ENCODE measurements at places on chromosomes 6 and 20. TPM values are rescaled to one million over a fixed set of nuclear protein-coding genes. Genes with fewer than 3 reads are reported as not detected.

The SYCP2 gene
- 4.3 TPM for total RNA-seq

The SRPK1 gene
- total RNA-seq: 40.1 TPM

The PTCRA gene
- total RNA-seq: not detected

The COL9A1 gene
- total RNA-seq: not detected

The CLVS2 gene
- not detected for total RNA-seq

DNA sequence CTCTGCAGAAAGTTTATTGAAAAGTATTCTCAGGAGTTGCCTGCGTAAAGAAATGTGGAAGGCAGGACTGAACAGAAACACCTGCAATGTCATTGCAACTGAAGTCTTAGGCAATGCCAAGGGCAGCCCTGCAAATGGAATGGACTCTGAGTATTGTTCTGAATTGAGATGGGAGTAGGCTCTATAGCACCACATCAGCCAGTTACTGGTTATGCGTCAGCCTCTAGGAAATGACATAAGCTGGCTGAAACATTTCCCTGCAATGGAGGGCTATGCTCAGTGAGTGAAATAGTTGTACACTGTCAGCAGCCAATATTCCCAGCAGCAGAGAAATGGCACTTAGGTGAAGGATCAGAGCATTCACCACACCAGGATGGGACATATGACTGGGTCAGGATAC lies 13.8 kb upstream of the GJE1 start:
- no peak overlapping the region for H3K4me3 ChIP-seq
- DNase-seq: no peak
- H3K4me1 ChIP-seq: no peaks in the 10 kb centered on the region

DNA sequence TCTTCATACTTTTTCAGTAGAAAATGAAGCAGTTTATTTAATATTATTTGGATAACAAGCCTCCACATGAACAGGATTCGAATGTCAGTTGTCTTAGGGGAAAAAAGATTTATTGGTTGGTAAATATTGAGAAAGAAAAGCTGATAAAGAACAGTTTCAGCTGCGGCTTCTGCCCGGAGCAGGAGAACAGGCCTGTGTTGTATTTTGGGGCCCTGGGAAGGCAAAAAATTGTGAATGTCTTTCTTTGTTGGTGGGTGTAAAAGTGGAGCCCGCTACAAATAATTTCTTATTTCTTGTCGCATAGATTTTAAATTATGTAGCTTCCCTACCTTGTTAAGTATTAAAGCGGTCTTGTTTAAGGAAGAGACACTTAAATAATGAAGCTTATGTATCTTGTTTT lies 90.5 kb upstream of the PAX1 start:
- no peaks in the 10 kb centered on the region for H3K27me3 ChIP-seq
- H3K36me3 ChIP-seq: no peaks in the 10 kb centered on the region
- no peak overlapping the region for H3K27ac ChIP-seq
- no peaks in the 10 kb centered on the region for H3K4me1 ChIP-seq

- H3K27ac ChIP-seq: no peak overlapping the region
- H3K4me1 ChIP-seq: no peaks in the 10 kb centered on the region
- no peaks in the 10 kb centered on the region for H3K27me3 ChIP-seq
- no peak overlapping the region for H3K4me3 ChIP-seq
Observed at GRCh38 chr6:107936162-107936909, 21.7 kb downstream of the SEC63 start.

- H3K27ac ChIP-seq: no peak overlapping the region
- no peaks in the 10 kb centered on the region for H3K4me1 ChIP-seq
- no peaks in the 10 kb centered on the region for H3K36me3 ChIP-seq
- peaks cover 3% of the 10 kb centered on the region for H3K27me3 ChIP-seq
- H3K4me3 ChIP-seq: no peak overlapping the region
Observed at GRCh38 chr6:148316308-148316707, 26.3 kb upstream of the SASH1 start.

- H3K27me3 ChIP-seq: no peaks in the 10 kb centered on the region
- no peaks in the 10 kb centered on the region for H3K4me1 ChIP-seq
- no peak overlapping the region for H3K27ac ChIP-seq
- H3K36me3 ChIP-seq: peaks cover 18% of the 10 kb centered on the region
Observed at GRCh38 chr6:145903356-145904102, 60.6 kb downstream of the SHPRH start.

- no peaks in the 10 kb centered on the region for H3K27me3 ChIP-seq
- no peak overlapping the region for H3K27ac ChIP-seq
- H3K36me3 ChIP-seq: no peaks in the 10 kb centered on the region
- H3K4me3 ChIP-seq: no peak overlapping the region
- DNase-seq: no peak
- no peaks in the 10 kb centered on the region for H3K4me1 ChIP-seq
Observed at GRCh38 chr6:75117701-75118100, 88.2 kb downstream of the COL12A1 start.

DNA sequence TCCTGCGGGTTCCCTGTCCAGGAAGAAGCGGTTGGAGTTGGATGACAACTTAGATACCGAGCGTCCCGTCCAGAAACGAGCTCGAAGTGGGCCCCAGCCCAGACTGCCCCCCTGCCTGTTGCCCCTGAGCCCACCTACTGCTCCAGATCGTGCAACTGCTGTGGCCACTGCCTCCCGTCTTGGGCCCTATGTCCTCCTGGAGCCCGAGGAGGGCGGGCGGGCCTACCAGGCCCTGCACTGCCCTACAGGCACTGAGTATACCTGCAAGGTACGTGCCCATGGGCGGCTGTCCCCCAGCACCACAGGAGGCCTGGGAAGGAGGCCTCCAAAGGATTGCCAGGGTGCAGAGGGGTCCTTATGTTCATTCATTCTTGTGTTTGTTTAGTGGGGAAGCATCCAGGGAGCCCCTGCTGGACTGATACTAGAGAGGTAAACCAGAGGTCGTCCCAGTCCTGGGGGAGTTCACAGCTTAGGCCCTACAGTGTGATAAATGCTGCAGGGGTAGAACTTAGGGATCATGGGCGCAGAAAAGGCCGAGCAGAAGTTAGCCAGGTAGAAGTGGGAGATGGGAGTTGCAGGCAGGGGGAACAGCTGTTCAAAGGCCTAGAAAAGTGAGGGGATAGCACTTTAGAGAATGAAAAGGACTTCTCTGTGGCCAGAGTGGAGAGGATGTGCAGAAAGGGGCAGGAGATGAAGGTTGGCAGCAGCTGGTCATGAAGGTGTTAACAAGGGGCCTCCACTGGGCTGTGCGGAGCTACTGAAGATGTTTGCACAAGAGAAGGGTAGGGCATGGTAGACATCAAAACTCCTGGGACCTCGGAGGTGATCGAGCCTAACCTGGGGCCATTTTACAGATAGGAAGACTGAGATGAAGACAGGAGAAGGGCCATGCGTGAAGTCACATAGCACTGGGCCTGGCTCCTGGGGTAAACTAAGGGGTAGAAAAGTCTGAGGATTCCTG lies 7.8 kb downstream of the TRIB3 start:
- peaks cover 49% of the 10 kb centered on the region for H3K36me3 ChIP-seq
- H3K4me3 ChIP-seq: no peak overlapping the region
- no peaks in the 10 kb centered on the region for H3K4me1 ChIP-seq
- DNase-seq: no peak

- no peak for DNase-seq
- no peaks in the 10 kb centered on the region for H3K36me3 ChIP-seq
- H3K27ac ChIP-seq: no peak overlapping the region
- H3K4me1 ChIP-seq: no peaks in the 10 kb centered on the region
- H3K27me3 ChIP-seq: no peaks in the 10 kb centered on the region
Observed at GRCh38 chr20:55052459-55052858, 577.1 kb downstream of the DOK5 start.

GRCh38 chr6:49892280-49892679 lies 25.9 kb upstream of the CRISP1 start:
- no peaks in the 10 kb centered on the region for H3K4me1 ChIP-seq
- no peak overlapping the region for H3K27ac ChIP-seq
- H3K36me3 ChIP-seq: no peaks in the 10 kb centered on the region
- H3K27me3 ChIP-seq: no peaks in the 10 kb centered on the region
- no peak overlapping the region for H3K4me3 ChIP-seq

GRCh38 chr6:69584913-69585729 lies 211.7 kb downstream of the LMBRD1 start:
- no peaks in the 10 kb centered on the region for H3K27me3 ChIP-seq
- no peaks in the 10 kb centered on the region for H3K36me3 ChIP-seq
- no peaks in the 10 kb centered on the region for H3K4me1 ChIP-seq
- DNase-seq: no peak
